ENCODE measurements at places on chromosomes 2 and 18. TPM values are rescaled to one million over a fixed set of nuclear protein-coding genes. Genes with fewer than 3 reads are reported as not detected.

DNA sequence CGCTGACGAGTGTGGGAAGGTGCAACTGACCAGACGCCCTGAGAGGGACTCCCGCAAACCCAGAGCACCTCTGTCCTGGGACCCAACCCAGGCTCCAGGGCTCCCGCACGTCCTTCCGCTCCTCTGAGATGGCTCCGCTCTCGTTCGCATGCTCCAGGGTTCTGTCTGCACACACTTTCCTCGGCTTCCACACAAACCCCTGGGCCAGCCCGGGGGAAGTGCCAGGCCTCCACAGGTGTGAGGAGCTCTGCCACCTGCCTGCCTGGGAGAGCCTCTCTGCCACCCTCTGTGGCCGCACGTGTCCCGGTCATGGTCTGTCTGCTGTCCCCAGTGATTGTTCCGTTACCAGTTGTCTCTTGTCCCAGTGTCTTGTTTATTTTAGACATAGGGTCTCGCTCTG is 222.9 kb downstream of the HDAC4 start:
- no peak for DNase-seq

GRCh38 chr2:175552902-175553301 is 371.4 kb upstream of the ATP5MC3 start:
- no peak for DNase-seq

DNA sequence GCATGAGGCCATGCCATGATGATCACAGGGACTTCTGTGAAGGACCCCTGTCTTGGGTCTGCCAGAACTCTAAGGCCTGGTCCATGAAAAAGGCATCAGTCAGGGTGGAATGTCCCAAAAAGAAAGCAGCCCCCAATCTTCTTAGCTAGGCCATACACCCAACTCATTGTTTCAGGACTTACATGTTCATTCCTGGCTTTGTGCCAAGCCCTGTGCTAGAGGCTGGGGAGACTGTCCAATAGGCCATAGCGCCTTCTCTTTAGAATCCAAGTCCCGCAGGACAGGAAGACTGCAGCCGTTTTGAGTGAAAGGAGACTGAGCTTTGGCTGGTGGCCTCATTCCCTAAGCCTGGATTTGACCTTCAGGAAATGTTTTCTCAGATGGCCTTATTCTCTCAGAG is 247.3 kb downstream of the PRKCE start:
- no peak for DNase-seq

GRCh38 chr18:21678859-21679258 is 25.7 kb downstream of the ABHD3 start:
- DNase-seq = peak; percentile 24

DNA sequence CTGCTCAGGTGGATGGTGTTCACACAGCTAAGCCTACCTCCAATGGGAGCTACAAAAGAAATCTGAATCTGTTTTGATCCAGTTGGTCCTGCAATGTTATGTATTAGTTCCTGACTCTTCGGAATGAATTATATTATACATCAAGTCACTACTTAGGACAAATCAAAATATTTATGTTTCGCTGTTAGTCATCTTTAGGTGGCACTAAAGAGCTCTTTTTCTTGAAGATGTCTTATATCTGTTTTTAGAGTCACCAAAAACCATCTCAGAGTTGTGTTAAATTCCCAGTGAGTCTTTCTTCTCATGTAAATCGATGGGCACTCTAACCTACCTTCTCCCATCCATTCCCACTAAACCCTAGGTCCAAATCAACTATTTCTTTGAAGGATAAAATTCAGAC is 2.2 kb downstream of the DNER start:
- peak; percentile 8 for DNase-seq

GRCh38 chr2:95350774-95351597 is 51.5 kb upstream of the FAHD2A start:
- no peak for DNase-seq

GRCh38 chr2:21253311-21254027 is 129.7 kb downstream of the TDRD15 start:
- no peak for DNase-seq

DNA sequence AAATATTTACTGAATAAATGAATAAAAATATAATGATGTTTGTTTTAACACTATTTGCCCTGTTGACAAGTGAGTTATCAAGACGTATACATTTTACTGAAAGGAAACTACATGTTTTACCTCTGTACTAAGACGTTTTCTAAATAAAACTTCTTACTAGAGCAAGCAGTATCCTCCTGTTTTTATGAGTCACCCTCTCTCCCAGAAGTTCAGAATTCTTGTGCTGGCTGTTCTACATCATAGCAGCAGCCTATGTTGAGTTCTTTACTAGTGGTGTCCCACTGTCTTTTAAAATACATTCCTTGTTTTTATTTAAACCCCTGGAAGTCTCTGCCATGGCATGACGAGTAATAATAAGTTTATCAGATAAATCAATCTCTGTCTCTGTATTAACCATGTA is 297.4 kb downstream of the CALCRL start:
- DNase-seq = peak; percentile 15

DNA sequence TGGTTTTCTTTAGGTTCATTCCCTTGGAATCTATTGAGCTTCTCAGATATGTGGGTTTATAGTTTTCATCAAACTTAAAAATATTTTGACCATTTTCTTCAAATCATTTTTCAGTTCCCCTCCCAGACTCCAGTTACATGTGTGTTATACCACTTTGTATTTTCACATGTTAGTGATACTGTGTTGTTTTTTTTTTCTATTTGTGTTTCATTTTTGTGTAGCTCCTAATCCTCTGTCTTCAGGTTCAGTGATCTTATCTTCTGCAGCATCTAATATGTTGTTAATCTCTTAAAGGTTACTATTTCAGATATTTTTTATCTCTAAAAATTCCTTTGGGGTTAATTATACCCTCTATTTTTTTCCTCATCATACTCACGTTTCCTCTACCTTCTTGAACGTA is 51.2 kb downstream of the STRADB start:
- no peak for DNase-seq

DNA sequence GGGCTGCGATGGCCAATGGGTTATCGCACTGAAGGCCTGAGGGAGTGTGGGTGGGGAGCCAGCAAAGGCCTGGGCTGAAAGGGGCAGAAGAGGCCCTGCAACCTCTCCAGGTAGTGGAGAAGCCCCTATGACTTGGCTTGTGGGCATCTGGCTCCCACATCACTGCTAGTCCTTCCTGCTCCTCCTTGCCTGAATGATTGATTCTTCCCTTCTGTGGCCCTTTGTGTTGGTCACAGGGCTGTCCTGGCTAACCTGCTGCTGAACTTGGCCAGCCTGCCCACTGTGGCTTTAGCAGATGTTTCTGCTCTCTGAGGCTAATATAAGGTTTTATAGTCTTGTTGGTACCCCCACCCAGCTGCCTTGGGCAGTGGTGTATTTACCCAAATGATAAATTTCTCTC is 136.2 kb upstream of the ALPP start:
- no peak for DNase-seq

GRCh38 chr2:29014331-29014730 is 33.2 kb downstream of the TOGARAM2 start:
- DNase-seq = no peak

GRCh38 chr2:165401285-165401852 is 68.1 kb upstream of the CSRNP3 start:
- DNase-seq = peak; percentile 71

GRCh38 chr2:55311444-55311870 is 42.4 kb upstream of the MTIF2 start:
- DNase-seq = peak; percentile 65

DNA sequence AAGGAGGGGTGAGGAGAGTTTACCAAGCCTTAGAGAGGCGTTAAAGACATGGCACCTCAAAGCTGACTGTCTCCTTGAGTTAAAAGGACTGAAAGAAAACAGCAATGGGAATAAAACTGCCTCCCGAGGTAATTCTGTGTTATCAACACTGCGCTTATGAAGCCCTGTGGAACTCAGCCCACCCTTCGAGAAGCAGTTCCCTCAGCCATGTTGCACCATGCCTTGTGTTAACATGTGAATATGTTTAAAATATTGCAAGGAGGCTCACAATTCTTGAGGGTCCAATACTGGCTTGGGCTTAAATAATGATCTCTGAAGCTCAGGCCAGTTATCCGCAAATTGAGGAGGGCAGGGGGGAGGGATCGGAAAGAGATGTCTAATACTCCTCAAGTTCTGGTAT is 14.7 kb downstream of the KLF7 start:
- DNase-seq = no peak

- peak; percentile 37 for DNase-seq
These were observed 41.3 kb downstream of the SCG2 start for GRCh38 chr2:223560749-223561435.

DNA sequence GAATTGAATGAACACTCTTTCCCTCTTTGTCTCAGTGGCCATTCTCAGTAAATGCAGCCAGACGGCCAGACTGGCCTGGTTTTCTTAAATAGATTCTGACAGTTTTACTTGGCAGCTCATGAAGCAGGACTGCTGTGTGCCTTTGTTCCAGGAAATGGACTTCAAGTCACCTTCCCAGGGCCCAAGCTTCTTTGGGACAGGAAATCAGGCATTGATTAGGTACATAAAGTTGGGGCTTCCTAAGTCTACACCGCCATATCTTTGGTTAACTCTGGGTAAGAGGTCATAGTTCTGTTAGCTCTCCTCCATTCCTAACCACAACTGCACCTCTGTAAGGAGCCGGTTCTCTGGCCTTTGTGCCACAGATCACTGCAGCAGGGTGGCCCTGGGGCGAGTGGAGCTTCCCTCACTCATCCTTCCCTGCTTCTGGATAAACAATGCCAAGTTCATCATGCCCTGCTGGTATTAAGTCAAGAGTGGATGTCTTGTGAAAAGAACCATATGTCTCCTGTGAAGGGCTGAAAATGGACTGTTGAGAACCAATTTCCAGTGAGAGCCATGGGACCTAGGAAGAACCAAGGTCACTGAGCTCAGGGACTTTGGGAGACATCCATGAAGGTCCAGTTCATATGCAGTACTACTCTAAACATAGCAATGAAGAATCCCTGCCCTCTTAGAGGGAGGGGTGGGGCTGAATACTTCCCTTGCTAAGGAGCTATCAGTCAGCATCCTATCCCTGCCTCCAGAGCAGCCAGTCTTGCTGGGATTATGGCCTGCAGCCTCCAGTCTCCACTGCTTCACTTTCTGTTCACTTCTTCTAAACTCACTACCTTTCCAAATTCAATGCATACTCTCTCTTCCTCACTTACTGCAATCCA is 122.6 kb upstream of the XPO1 start:
- no peak for DNase-seq

- no peak for DNase-seq
These were observed 96.4 kb downstream of the COLEC12 start for GRCh38 chr18:404061-404636.

- DNase-seq = no peak
These were observed 327.8 kb downstream of the THSD7B start for GRCh38 chr2:137093116-137093515.

DNA sequence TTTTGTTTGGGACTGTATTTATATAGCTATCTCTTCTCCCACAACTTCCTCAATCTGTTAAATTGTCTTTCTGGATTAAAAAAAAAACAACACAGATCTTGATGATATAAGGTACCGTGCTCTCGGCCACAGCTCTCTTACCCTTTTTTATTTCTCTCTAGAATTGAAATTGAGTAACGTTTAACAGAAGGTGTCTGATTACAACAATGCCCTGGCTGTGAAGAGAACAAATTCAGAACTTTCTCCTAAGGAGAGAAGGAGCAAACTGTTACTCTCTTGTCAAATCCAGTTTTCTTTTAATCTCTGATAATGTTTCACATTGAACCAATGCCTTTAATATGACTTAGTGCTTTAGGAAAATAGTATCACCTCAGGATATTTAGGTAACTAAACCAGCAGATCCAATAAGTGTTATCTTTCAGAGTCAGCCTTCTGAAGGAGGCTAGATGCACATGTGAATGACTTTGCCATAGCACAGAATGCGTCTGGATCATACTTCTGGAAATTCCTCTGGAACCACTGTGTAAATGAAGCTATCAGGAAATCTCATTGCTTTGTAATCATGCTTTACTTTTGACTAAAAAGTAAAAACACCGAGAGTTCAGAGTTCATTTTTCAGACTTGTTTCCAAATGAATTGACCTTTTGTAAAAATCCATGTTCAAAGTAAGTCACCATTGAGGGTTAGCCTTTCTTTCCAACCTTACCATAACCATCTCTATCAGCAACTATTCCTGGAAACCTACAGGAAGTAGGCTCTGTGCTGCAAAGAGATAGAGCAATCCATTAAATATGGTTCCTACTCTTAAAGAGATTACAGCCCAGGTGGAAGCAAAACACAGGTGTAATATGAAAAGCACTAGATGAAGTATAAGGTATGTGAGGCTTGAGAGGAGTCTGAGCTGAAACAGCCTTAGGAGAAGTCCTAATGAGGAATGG is 147.0 kb upstream of the OSR1 start:
- peak; percentile 17 for DNase-seq

DNA sequence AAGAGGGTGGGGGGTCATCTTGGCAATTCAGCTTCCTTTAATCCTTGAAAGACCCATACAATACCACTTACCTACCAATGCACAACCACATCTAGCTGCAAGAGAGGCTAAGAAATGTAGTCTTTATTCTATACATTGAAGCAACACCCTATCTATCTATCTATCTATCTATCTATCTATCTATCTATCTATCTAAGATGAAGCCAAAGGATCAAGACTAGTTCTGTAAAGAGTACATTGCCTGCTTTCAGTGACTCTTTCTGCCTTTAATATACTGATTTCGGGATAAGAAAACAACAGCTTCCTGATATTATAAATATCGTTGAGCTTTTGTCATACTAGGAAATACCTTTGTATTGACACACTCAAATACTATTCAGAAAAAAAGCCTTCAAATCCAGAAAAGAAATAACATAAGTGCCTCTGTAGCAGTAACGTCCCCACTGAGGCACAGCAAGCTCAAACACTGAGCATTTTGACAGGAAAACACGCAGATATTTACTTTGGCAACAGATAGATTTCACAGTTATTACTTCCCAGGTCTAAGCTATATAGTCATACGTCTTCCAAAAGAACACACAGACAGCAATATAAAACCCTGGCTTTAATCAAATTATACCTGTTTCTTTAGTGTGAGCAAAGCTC is 139.4 kb upstream of the SERTAD2 start:
- DNase-seq = peak; percentile 49

GRCh38 chr18:26813043-26813442 is 52.5 kb downstream of the AQP4 start:
- peak; percentile 72 for DNase-seq

- DNase-seq = peak; percentile 1
These were observed 442.0 kb upstream of the SYT4 start for GRCh38 chr18:43719267-43719795.

The GRHL1 gene
- 25.5 TPM for total RNA-seq

The HOXD12 gene
- not detected for total RNA-seq

The YIPF4 gene
- 21.9 TPM for total RNA-seq

The FRZB gene
- total RNA-seq = 0.38 TPM

The DUSP19 gene
- 0.38 TPM for total RNA-seq

The GTF2A1L gene
- total RNA-seq = not detected

The GALR1 gene
- not detected for total RNA-seq

The PDIA6 gene
- 582 TPM for total RNA-seq

The CMPK2 gene
- total RNA-seq = 0.26 TPM

The TSPYL6 gene
- total RNA-seq = not detected

The UGT1A1 gene
- 1.5 TPM for total RNA-seq
